ENCODE measurements at places on chromosomes 5 and 9. TPM values are rescaled to one million over a fixed set of nuclear protein-coding genes. Genes with fewer than 3 reads are reported as not detected.

DNA sequence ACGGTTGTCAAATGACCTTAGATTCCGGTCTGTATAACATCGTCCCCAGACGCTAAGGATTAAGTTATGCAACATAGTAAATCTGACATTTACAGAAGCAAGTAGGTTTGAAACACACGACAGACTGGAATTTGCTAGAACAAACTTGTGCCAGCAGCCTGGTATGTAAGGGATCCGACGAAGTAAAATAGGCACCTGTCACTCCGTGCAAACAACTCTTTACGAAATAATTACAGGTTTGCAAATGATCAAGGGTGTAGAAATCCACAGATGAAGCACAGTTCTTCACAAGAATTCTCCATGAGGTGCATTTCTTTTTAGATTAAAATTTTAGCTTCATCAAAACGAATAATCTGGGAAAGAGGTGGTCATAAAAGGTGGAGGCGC lies 508 bp downstream of the MOCS2 start:
- no peaks in the 10 kb centered on the region for H3K27me3 ChIP-seq
- no peaks in the 10 kb centered on the region for H3K36me3 ChIP-seq

GRCh38 chr5:113205807-113206206 lies 229.0 kb downstream of the TSSK1B start:
- H3K36me3 ChIP-seq: no peaks in the 10 kb centered on the region
- no peak for DNase-seq
- no peaks in the 10 kb centered on the region for H3K4me1 ChIP-seq
- H3K4me3 ChIP-seq: no peak overlapping the region

GRCh38 chr5:6088706-6089105 lies 289.6 kb downstream of the MED10 start:
- no peak overlapping the region for H3K27ac ChIP-seq
- no peaks in the 10 kb centered on the region for H3K27me3 ChIP-seq
- H3K4me1 ChIP-seq: no peaks in the 10 kb centered on the region
- no peak overlapping the region for H3K4me3 ChIP-seq
- no peak for DNase-seq
- H3K36me3 ChIP-seq: no peaks in the 10 kb centered on the region

The ZNF189 gene
- 20.9 TPM for total RNA-seq

DNA sequence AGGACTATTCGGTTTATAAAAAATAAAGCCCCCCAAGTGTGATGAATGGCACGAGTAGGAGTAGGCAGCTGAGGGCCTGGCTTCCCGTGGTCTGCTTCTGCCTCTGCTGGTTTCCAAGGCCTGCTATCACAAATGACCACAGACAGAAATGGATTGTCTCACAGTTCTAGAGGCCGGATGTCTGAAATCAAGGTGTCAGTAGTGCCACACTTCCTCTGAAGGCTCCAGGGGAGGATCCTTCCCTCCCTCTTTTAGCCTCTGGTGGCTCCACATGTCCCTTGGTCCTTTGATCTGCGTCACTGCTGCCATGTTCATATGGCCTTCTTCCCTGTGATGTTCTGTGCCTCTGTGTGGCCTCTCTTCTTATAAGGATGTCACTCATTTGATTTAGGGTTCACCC lies 15.1 kb downstream of the PRKACG start:
- H3K36me3 ChIP-seq: no peaks in the 10 kb centered on the region
- H3K27me3 ChIP-seq: no peaks in the 10 kb centered on the region
- DNase-seq: no peak
- H3K4me1 ChIP-seq: no peaks in the 10 kb centered on the region

- no peaks in the 10 kb centered on the region for H3K4me1 ChIP-seq
- H3K27me3 ChIP-seq: peaks cover 36% of the 10 kb centered on the region
- H3K4me3 ChIP-seq: no peak overlapping the region
Observed at GRCh38 chr5:123095798-123096120, 6.7 kb downstream of the PRDM6 start.

The KIAA1191 gene
- total RNA-seq: 107 TPM

The QRFP gene
- not detected for total RNA-seq

GRCh38 chr5:124921694-124922093 lies 175.3 kb upstream of the ZNF608 start:
- no peaks in the 10 kb centered on the region for H3K27me3 ChIP-seq
- no peaks in the 10 kb centered on the region for H3K36me3 ChIP-seq
- H3K4me3 ChIP-seq: no peak overlapping the region
- H3K4me1 ChIP-seq: no peaks in the 10 kb centered on the region
- no peak for DNase-seq

DNA sequence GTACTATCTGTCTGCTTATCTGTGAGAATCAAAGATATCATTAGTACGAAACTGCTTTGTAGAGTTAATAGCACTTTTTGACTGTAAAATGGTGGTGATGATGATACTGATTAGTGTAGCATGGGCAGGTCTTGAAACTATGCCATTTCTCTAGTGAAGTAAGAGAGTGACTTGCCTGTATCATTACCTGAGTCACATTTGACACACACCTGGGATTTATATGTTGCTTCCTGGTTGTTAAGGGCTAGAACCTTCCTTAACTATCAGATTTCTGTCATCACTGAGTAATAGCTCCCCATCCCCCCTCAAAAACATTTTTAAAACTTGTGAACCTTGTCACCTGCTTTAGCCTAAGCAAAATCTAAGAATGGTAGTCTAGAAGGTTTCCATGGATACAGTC lies 135.6 kb upstream of the RORB start:
- no peak overlapping the region for H3K27ac ChIP-seq
- DNase-seq: no peak
- H3K36me3 ChIP-seq: no peaks in the 10 kb centered on the region

DNA sequence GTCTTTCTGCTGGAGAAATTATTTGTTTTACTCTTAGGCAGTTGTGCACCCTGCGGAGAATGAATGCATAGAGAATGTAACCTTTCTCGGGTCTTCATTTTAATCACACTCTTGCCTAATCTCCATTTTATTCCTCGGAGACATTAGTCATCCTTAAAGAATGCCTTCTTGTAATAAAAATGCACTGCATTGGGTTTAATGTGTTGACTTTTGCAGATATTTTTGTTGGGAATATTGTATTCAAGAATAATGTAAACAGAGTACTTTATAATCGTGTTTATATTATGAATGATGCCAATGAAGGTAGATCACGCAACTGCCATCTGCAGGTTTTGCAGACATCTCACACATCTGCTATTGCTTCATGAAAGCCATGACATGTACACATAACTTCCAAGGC lies 1093.9 kb upstream of the CDH6 start:
- no peaks in the 10 kb centered on the region for H3K4me1 ChIP-seq
- H3K27ac ChIP-seq: no peak overlapping the region
- H3K36me3 ChIP-seq: no peaks in the 10 kb centered on the region

The NEURL1B gene
- 23.9 TPM for total RNA-seq

The GALT gene
- total RNA-seq: 55.9 TPM

The ALDH1A1 gene
- 427 TPM for total RNA-seq

DNA sequence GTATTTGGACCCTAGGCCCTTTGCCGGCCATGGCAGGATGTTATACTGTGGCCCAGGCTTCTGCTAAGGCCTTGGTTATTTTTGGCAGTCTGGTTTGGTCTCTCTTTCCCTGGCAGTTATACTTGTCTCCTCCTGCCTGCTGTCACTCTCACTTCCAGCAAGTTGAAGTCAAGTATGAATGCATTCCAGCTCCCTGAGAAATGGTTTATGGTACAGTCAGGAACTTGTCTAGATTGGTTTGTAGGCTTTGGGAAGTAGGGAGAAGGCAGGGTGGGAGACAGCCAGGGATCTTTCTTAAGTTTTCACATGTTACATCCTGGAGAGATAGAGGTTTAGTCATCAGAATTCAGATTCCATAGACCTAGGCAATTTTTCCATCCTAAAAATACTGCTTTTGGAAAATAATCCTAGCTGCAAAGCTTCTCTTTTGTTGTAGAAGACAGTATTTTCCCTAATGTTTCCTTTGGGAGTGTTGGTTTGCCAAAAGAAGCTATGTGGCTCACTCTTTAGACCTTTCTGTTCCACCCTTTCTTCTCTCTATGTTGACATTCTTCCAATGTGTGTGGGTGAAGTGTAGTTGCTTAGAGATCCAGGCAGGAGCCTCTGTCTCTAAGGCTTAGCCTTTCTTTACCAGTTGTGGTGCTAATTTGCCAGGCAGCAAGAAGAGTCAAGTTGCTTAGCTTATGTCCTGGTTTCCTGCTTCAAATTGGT lies 2.5 kb upstream of the KDM3B start:
- H3K27me3 ChIP-seq: no peaks in the 10 kb centered on the region
- DNase-seq: no peak
- H3K4me3 ChIP-seq: no peak overlapping the region

GRCh38 chr5:177983763-177984583 lies 12.1 kb downstream of the PROP1 start:
- H3K4me3 ChIP-seq: peak overlapping the region; percentile 14
- no peak for DNase-seq
- no peak overlapping the region for H3K27ac ChIP-seq
- H3K4me1 ChIP-seq: no peaks in the 10 kb centered on the region
- H3K36me3 ChIP-seq: no peaks in the 10 kb centered on the region
- no peaks in the 10 kb centered on the region for H3K27me3 ChIP-seq

DNA sequence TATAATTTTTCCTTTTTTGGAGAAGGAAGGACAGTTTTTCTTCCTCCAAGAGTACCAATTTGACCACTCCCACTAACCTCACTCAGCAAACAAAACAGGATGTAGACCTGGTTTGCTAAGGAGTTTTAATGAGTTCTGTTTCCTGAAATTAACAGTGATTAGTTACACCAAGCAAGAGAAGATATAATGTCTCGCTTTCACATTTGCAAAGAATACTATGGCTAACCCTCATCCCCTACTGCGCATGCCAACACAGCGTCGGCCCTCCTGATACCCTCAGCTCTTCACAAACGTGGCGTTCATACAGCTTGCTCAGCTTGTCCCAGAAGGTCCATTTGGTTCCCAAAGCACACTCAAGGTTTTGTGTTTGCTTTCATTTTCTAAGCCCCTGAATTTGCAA lies 41.9 kb upstream of the IPPK start:
- H3K27me3 ChIP-seq: no peaks in the 10 kb centered on the region
- H3K4me3 ChIP-seq: no peak overlapping the region
- H3K4me1 ChIP-seq: no peaks in the 10 kb centered on the region
- H3K36me3 ChIP-seq: no peaks in the 10 kb centered on the region
- DNase-seq: no peak
- H3K27ac ChIP-seq: no peak overlapping the region

GRCh38 chr5:89480406-89481007 lies 597.5 kb upstream of the MEF2C start:
- no peaks in the 10 kb centered on the region for H3K4me1 ChIP-seq
- DNase-seq: no peak
- H3K36me3 ChIP-seq: no peaks in the 10 kb centered on the region
- H3K27ac ChIP-seq: no peak overlapping the region
- no peaks in the 10 kb centered on the region for H3K27me3 ChIP-seq

GRCh38 chr9:29691758-29692407 lies 2118.6 kb upstream of the C9orf72 start:
- DNase-seq: no peak
- no peaks in the 10 kb centered on the region for H3K36me3 ChIP-seq
- no peaks in the 10 kb centered on the region for H3K27me3 ChIP-seq
- no peak overlapping the region for H3K27ac ChIP-seq
- no peak overlapping the region for H3K4me3 ChIP-seq

DNA sequence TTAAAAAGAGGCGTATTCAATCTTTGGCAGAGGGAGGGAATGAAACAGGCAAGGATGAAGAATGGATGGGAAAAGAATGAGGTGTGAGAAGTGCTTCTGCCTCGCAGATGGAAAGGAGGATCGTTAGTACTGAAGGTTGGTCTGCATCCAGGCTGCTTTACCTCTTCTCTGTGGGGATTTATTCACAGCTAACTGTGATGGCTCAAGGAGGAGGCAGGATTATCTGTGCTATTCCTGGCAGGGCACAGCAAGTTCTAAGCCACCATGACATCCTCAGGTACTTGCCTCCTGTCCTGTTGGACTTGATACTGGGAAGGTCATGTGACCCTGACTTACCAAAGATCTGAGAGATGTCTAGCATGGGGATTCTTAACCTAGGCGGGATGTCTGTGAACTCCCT lies 84.3 kb downstream of the GDNF start:
- H3K4me3 ChIP-seq: no peak overlapping the region
- H3K36me3 ChIP-seq: no peaks in the 10 kb centered on the region
- no peaks in the 10 kb centered on the region for H3K27me3 ChIP-seq
- H3K4me1 ChIP-seq: no peaks in the 10 kb centered on the region

The NTNG2 gene
- total RNA-seq: 12.7 TPM

DNA sequence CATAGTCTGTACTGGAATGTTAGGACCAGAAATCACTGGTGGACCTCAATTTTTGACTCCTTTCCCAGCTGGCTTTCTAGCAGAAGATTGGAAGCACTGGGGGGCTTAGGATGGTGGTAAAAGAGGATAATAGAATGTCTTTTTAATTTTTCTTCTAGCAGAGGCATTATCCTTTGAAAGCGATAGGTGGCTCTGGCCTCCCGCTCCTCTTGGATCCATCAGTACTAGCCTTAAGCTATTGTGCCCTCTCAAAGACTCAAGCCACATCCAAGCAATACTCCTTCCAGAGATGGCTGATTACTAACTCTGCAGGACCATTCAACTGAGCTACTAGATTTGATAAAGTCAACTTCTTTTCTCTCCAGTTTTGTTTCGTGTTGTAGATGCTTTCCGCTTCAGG lies 610.6 kb downstream of the CDH12 start:
- H3K27ac ChIP-seq: no peak overlapping the region
- H3K4me3 ChIP-seq: no peak overlapping the region
- H3K27me3 ChIP-seq: no peaks in the 10 kb centered on the region
- no peaks in the 10 kb centered on the region for H3K36me3 ChIP-seq
- no peaks in the 10 kb centered on the region for H3K4me1 ChIP-seq
- no peak for DNase-seq

The CNTFR gene
- 2.7 TPM for total RNA-seq

- H3K36me3 ChIP-seq: no peaks in the 10 kb centered on the region
- no peaks in the 10 kb centered on the region for H3K27me3 ChIP-seq
- DNase-seq: no peak
- H3K4me1 ChIP-seq: no peaks in the 10 kb centered on the region
- no peak overlapping the region for H3K4me3 ChIP-seq
Observed at GRCh38 chr5:74304536-74304935, 336.0 kb downstream of the ENC1 start.

GRCh38 chr5:10607023-10607665 lies 43.3 kb downstream of the ANKRD33B start:
- no peaks in the 10 kb centered on the region for H3K4me1 ChIP-seq
- no peak for DNase-seq
- H3K27ac ChIP-seq: no peak overlapping the region
- no peak overlapping the region for H3K4me3 ChIP-seq
- H3K36me3 ChIP-seq: no peaks in the 10 kb centered on the region
- no peaks in the 10 kb centered on the region for H3K27me3 ChIP-seq

The TMC1 gene
- total RNA-seq: 3.0 TPM

The AK8 gene
- total RNA-seq: 3.3 TPM

GRCh38 chr5:159210210-159210661 lies 883 bp upstream of the RNF145 start:
- no peak for DNase-seq
- H3K27ac ChIP-seq: peak overlapping the region; percentile 96
- no peaks in the 10 kb centered on the region for H3K27me3 ChIP-seq
- peaks cover 11% of the 10 kb centered on the region for H3K4me1 ChIP-seq

- no peaks in the 10 kb centered on the region for H3K36me3 ChIP-seq
- no peaks in the 10 kb centered on the region for H3K4me1 ChIP-seq
- no peak for DNase-seq
- H3K4me3 ChIP-seq: no peak overlapping the region
- H3K27me3 ChIP-seq: no peaks in the 10 kb centered on the region
- no peak overlapping the region for H3K27ac ChIP-seq
Observed at GRCh38 chr9:8890695-8891094, 1091.1 kb upstream of the DMAC1 start.

The CDKN2A gene
- 0.55 TPM for total RNA-seq

GRCh38 chr5:5613261-5613990 lies 190.9 kb downstream of the ICE1 start:
- H3K4me3 ChIP-seq: no peak overlapping the region
- H3K4me1 ChIP-seq: no peaks in the 10 kb centered on the region
- H3K27me3 ChIP-seq: no peaks in the 10 kb centered on the region

The PLPP6 gene
- total RNA-seq: 32.5 TPM

GRCh38 chr5:122126177-122126755 lies 3.1 kb upstream of the ZNF474 start:
- H3K4me3 ChIP-seq: no peak overlapping the region
- H3K36me3 ChIP-seq: no peaks in the 10 kb centered on the region
- DNase-seq: no peak
- no peaks in the 10 kb centered on the region for H3K27me3 ChIP-seq

Data from prostate gland (tissue), 2 donors.